Esophagus squamous epithelium (tissue), 5 donors: ENCODE measurements at places on chromosomes 7 and 10. TPM values are rescaled to one million over a fixed set of nuclear protein-coding genes. Genes with fewer than 3 reads are reported as not detected.

DNA sequence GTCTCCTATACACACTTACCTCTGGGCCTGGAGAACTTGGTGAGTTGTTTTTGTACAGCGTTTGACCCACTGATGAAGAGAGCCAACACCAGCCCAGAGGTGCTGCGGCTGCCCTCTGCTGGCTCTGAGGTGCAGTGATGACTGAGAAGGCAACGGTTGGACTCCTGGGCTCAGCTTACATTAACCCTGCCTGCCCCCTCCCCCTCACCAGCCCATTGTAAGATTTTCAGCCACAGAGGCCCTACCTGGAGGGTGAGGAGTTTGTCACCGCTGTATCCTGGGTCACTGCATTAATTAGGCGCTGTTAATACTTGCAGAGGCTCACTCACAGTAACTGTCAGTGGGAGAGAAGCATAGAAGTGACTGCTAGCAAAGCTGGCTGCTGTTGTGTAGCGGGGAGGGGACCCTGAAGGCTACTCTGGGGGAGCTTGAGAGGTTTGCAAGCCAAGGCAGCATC, 19.0 kb upstream of the ANKRD2 start:
- no peaks in the 10 kb centered on the region for H3K36me3 ChIP-seq
- H3K4me1 ChIP-seq, result peaks cover 12% of the 10 kb centered on the region
- H3K27ac ChIP-seq, result no peak overlapping the region

DNA sequence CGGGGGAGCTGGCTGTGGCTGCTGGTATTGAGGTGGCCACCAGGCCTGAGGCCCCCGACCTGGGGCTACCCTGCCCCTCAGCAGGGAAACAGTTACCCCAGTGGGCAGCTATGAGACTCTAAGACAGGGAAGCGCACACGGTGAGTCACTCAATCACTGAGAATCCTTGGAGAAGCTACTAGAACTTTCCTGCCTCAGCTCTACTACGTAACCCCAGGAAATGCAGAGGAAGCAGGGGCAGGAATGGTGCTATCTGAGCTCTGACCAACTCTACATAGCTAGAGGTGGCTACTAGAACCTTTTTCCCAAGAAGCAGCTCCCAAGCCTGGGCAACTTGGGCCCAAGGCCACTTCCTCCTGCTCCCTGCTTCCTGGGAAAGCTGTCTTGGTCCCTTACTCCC, 11.8 kb downstream of the DNAJB12 start:
- H3K27me3 ChIP-seq, result no peaks in the 10 kb centered on the region
- H3K36me3 ChIP-seq, result peaks cover 31% of the 10 kb centered on the region
- H3K4me3 ChIP-seq, result no peak overlapping the region
- H3K4me1 ChIP-seq, result peaks cover 23% of the 10 kb centered on the region

- no peak overlapping the region for H3K4me3 ChIP-seq
- no peaks in the 10 kb centered on the region for H3K4me1 ChIP-seq
- H3K27me3 ChIP-seq, result no peaks in the 10 kb centered on the region
- no peaks in the 10 kb centered on the region for H3K36me3 ChIP-seq
- DNase-seq, result no peak
- H3K27ac ChIP-seq, result no peak overlapping the region
Observed at GRCh38 chr10:132106431-132106830, 40.7 kb downstream of the JAKMIP3 start.

GRCh38 chr7:78081888-78082287, 283.3 kb downstream of the PHTF2 start:
- H3K4me3 ChIP-seq, result no peak overlapping the region
- no peak for DNase-seq
- H3K27ac ChIP-seq, result no peak overlapping the region

- no peaks in the 10 kb centered on the region for H3K36me3 ChIP-seq
- H3K27ac ChIP-seq, result peak overlapping the region; percentile 36
- no peak overlapping the region for H3K4me3 ChIP-seq
- no peaks in the 10 kb centered on the region for H3K27me3 ChIP-seq
- H3K4me1 ChIP-seq, result peaks cover 15% of the 10 kb centered on the region
Observed at GRCh38 chr10:33303988-33304387, 30.5 kb downstream of the NRP1 start.

DNA sequence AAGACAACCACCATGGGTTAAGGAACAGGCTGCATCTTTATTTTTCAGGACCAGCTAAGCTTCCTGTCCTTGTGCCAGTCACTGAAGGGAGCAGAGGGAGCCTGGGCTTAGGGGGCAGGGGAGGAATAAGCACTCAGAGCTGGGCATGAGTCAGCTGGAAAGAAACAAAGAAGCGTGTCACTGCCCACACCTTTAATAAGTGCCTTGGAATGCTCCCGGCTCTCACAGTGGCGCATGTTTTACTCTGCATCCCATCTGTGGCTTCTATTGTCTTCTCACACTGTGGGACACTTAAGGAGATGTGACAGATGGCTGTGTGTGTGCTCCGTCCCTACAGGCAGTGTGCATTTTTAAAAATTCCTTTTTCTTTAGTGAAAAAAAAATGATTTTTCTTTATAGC, 71.7 kb downstream of the MTURN start:
- no peak for DNase-seq
- no peaks in the 10 kb centered on the region for H3K27me3 ChIP-seq
- H3K36me3 ChIP-seq, result no peaks in the 10 kb centered on the region
- H3K4me3 ChIP-seq, result no peak overlapping the region
- no peaks in the 10 kb centered on the region for H3K4me1 ChIP-seq

Gene GDF2
- not detected for total RNA-seq

Gene MPP7
- total RNA-seq, result 34.3 TPM

GRCh38 chr10:16493884-16494536, 27.7 kb downstream of the C1QL3 start:
- no peaks in the 10 kb centered on the region for H3K27me3 ChIP-seq
- H3K36me3 ChIP-seq, result no peaks in the 10 kb centered on the region
- no peak overlapping the region for H3K27ac ChIP-seq
- no peaks in the 10 kb centered on the region for H3K4me1 ChIP-seq
- no peak overlapping the region for H3K4me3 ChIP-seq

Gene CCL24
- 2.2 TPM for total RNA-seq

Gene CYP17A1
- total RNA-seq, result not detected

GRCh38 chr7:92720604-92721350, 115.6 kb downstream of the CDK6 start:
- peaks cover 27% of the 10 kb centered on the region for H3K36me3 ChIP-seq
- H3K27me3 ChIP-seq, result no peaks in the 10 kb centered on the region
- no peaks in the 10 kb centered on the region for H3K4me1 ChIP-seq
- no peak overlapping the region for H3K27ac ChIP-seq
- no peak overlapping the region for H3K4me3 ChIP-seq

GRCh38 chr10:118792526-118792925, 37.8 kb upstream of the CACUL1 start:
- H3K27me3 ChIP-seq, result no peaks in the 10 kb centered on the region
- H3K36me3 ChIP-seq, result no peaks in the 10 kb centered on the region
- H3K4me1 ChIP-seq, result peaks cover 5% of the 10 kb centered on the region

Gene INTS15
- 16.4 TPM for total RNA-seq

DNA sequence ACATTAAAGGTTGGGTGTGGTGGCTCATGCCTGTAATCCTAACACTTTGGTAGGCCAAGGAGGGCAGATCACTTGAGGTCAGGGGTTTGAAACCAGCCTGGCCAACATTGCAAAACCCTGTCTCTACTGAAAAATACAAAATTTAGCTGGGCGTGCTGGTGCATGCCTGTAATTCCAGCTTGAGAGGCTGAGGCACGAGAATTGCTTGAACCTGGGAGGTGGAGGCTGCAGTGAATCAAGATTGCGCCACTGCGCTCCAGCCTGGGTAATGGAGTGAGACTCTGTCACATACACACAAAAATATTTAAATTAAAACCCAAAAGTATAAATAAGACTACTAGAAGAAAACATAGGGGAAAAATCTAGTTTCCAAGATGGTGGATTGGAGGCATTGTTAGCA, 41.9 kb upstream of the CDK13 start:
- H3K4me1 ChIP-seq, result no peaks in the 10 kb centered on the region
- H3K36me3 ChIP-seq, result no peaks in the 10 kb centered on the region
- no peak for DNase-seq
- no peak overlapping the region for H3K4me3 ChIP-seq
- no peak overlapping the region for H3K27ac ChIP-seq
- H3K27me3 ChIP-seq, result no peaks in the 10 kb centered on the region

DNA sequence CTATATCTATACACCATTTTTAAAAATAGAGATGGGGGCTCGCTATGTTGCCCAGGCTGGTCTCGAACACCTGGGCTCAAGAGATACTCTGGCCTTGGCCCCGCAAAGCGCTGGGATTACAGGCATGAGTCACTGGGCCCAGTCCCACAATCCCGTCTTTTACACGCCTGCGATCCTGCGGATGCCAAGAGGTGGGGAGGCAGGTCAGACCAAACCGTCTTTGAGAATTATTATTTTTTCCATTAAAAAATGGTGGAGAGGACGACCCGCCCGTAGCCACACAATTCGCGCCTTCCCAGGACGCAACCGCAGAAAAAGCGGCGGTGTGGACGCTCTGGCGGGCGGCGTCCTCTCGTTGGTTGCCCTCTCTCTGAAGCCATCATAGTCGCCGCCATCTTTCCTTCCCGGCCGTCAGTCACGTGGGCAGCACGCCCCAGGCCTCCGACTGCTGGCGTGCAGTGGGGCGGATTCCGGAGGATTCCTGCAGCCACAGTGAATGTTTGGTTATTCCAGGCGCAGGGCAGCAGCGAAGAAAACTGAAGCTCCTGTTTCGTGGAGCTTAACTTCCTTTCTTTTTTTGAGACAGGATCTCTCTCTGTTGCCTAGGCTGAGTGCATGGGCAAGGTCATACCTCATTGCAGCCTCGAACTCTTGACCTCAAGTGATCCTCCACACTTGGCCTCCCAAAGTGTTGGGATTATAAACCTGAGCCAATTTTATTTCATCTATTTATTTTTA, 9.9 kb upstream of the EPHB4 start:
- peak overlapping the region; percentile 27 for H3K4me3 ChIP-seq
- no peaks in the 10 kb centered on the region for H3K27me3 ChIP-seq
- peaks cover 21% of the 10 kb centered on the region for H3K4me1 ChIP-seq
- H3K27ac ChIP-seq, result peak overlapping the region; percentile 81

DNA sequence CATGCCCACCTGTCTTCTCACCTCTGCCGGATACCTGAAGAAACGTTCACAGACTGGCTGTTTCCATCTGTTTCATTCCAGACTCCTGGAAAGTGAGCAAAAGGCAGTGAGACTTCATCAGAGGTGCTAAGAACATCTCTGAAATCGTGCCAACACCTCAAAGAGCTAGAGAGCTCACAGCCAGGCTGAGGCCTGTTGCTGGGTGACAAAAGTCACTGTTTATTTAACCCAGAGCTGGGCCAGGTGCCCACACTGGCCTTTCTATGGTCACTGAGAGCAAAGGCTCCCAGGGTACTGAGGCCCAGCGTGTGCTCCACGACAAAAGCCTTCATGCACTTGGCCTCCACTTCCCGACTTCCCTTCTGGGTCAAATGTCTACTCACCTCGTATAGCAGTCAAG, 3.7 kb upstream of the NANOS1 start:
- H3K27ac ChIP-seq, result peak overlapping the region; percentile 39
- no peak for DNase-seq
- H3K27me3 ChIP-seq, result no peaks in the 10 kb centered on the region
- H3K4me1 ChIP-seq, result peaks cover 37% of the 10 kb centered on the region
- H3K36me3 ChIP-seq, result no peaks in the 10 kb centered on the region

Gene ABCB4
- total RNA-seq, result 0.38 TPM

Gene EVX1
- not detected for total RNA-seq

- no peak overlapping the region for H3K27ac ChIP-seq
- H3K27me3 ChIP-seq, result no peaks in the 10 kb centered on the region
- no peak for DNase-seq
- H3K4me1 ChIP-seq, result no peaks in the 10 kb centered on the region
- no peak overlapping the region for H3K4me3 ChIP-seq
Observed at GRCh38 chr7:113198226-113198625, 79.9 kb upstream of the SMIM30 start.

GRCh38 chr10:130763071-130763470, 548.5 kb downstream of the TCERG1L start:
- H3K4me3 ChIP-seq, result no peak overlapping the region
- H3K27ac ChIP-seq, result no peak overlapping the region
- H3K27me3 ChIP-seq, result peaks cover 16% of the 10 kb centered on the region
- no peaks in the 10 kb centered on the region for H3K4me1 ChIP-seq
- no peaks in the 10 kb centered on the region for H3K36me3 ChIP-seq

- no peaks in the 10 kb centered on the region for H3K36me3 ChIP-seq
- no peak overlapping the region for H3K27ac ChIP-seq
- no peak overlapping the region for H3K4me3 ChIP-seq
Observed at GRCh38 chr7:81298951-81299666, 380.3 kb upstream of the SEMA3C start.

GRCh38 chr10:818010-818409, 113.5 kb downstream of the LARP4B start:
- no peak for DNase-seq
- H3K27ac ChIP-seq, result no peak overlapping the region
- peaks cover 100% of the 10 kb centered on the region for H3K36me3 ChIP-seq
- no peaks in the 10 kb centered on the region for H3K4me1 ChIP-seq

DNA sequence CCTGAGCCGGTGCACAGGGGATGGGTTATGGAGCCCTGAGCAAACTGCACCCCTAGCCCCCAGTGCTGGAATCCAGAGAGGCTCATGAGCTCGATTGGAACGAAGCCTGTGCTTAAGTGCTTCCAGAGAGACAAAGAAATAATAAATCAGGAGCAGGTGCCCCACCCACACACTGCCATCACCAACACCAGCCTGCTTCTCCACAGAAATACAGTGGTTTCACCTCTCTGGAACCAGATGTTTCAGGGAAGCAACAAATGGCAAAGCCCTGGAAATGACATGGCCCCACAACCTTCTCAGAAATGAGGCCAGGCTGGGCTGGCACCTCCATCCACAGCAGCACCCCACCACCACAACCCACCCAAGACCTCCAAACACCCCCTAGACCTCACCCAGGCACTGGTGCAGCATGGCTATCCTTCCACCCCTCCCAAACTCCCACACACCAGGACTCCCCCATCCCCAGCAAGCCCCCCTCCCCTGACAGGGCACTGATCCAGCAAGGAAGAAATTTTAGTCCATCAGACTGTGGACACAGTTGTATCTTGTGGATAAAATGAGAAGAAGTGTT, 4.1 kb upstream of the SLC18A3 start:
- peaks cover 32% of the 10 kb centered on the region for H3K4me1 ChIP-seq
- no peaks in the 10 kb centered on the region for H3K36me3 ChIP-seq
- peaks cover 25% of the 10 kb centered on the region for H3K27me3 ChIP-seq

Gene SUPV3L1
- 24.1 TPM for total RNA-seq

GRCh38 chr7:112770051-112770450, 20.1 kb downstream of the TMEM168 start:
- H3K27ac ChIP-seq, result peak overlapping the region; percentile 54
- peaks cover 21% of the 10 kb centered on the region for H3K4me1 ChIP-seq
- H3K36me3 ChIP-seq, result peaks cover 26% of the 10 kb centered on the region

DNA sequence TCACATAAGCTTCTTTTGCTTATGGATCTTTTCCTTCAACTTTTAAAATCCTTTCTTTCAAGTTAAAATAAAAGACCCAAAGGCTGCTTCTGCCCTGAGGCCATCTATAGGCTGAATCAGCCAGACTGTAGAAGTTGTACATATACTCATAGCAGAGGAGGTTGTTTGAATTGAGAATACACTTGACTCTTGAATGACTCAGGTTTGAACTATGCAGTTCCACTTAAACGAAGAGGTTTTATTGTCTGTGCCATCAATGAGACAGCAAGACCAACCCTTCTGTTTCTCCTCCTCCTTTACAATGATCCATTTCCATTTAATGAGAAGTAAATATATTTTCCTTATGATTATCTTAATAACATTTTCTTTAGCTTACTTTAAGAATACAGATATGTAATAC, 5.8 kb downstream of the ZNF365 start:
- no peak for DNase-seq
- no peaks in the 10 kb centered on the region for H3K36me3 ChIP-seq
- H3K27ac ChIP-seq, result no peak overlapping the region
- peaks cover 15% of the 10 kb centered on the region for H3K27me3 ChIP-seq

Gene BRI3
- total RNA-seq, result 11.2 TPM

Gene VTI1A
- total RNA-seq, result 27.0 TPM

Gene SPDYE2B
- total RNA-seq, result not detected

GRCh38 chr7:157077986-157078644, 60.6 kb upstream of the UBE3C start:
- DNase-seq, result no peak
- H3K36me3 ChIP-seq, result no peaks in the 10 kb centered on the region
- no peak overlapping the region for H3K27ac ChIP-seq
- H3K4me3 ChIP-seq, result no peak overlapping the region
- no peaks in the 10 kb centered on the region for H3K27me3 ChIP-seq
- H3K4me1 ChIP-seq, result no peaks in the 10 kb centered on the region
